ENCODE measurements at places on chromosomes 2 and 18. TPM values are rescaled to one million over a fixed set of nuclear protein-coding genes. Genes with fewer than 3 reads are reported as not detected.

- DNase-seq, result no peak
Observed at GRCh38 chr2:7015007-7015950, 98.1 kb downstream of the RNF144A start.

- peak; percentile 23 for DNase-seq
Observed at GRCh38 chr2:101251844-101252407, 760 bp upstream of the CNOT11 start.

Gene KIAA2012
- polyA plus RNA-seq, result 0.05 TPM

GRCh38 chr18:49020621-49021021 is 69.9 kb upstream of the SMAD7 start:
- no peak for DNase-seq

- DNase-seq, result no peak
Observed at GRCh38 chr2:23107327-23107941, 277.5 kb upstream of the KLHL29 start.

Gene ONECUT2
- 0.47 TPM for polyA plus RNA-seq

GRCh38 chr18:59795882-59796281 is 98.7 kb upstream of the CCBE1 start:
- DNase-seq, result no peak

DNA sequence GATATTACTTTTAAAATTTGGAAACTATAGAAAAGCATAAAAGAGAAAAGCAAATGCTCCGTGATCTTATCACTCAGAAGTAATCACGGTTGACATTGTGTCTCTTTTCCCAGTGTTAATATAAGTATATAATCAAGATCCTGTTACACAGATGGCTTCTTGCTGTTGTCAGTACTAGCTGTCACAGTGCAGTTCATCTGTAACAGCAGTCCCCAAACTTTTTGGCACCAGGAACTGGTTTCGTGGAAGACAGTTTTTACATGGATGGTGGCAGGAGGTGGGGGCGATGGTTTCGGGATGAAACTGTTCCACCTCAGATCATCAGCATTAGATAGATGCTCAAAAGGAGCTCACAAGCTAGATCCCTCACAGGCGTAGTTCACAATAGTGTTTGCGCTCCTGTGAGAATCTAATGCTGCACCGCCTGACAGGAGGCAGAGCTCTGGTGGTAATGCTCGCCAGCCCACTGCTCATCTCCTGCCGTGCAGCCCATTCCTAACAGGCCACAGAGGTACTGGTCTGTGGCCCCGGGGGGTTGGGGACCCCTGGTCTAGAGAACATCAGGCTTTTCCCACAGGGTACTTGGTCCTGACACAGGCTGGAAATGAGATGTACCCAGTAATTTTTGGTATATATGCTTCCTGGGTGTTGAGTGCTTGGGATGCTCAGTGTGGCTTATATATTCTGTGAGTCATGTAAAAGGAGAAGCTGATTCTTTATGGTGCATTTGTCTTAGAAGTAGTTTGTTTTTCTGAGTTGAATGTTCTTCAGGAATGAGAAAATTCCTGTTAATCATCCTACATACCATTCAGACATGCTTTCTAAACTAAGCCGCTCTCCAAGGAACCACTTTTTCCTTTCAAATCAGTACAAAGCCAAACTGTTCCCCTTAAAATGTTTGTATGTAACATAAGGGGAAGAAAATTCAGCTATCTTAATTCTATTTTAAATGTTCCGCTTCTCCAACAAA is 121.8 kb downstream of the NCK2 start:
- DNase-seq, result no peak

Gene HAT1
- polyA plus RNA-seq, result 95.4 TPM

Gene UGT1A7
- 6.9 TPM for polyA plus RNA-seq

GRCh38 chr2:166088634-166089033 is 39.2 kb downstream of the SCN1A start:
- no peak for DNase-seq

Gene PSMG2
- polyA plus RNA-seq, result 76.5 TPM

Gene SLC11A1
- 0.14 TPM for polyA plus RNA-seq

DNA sequence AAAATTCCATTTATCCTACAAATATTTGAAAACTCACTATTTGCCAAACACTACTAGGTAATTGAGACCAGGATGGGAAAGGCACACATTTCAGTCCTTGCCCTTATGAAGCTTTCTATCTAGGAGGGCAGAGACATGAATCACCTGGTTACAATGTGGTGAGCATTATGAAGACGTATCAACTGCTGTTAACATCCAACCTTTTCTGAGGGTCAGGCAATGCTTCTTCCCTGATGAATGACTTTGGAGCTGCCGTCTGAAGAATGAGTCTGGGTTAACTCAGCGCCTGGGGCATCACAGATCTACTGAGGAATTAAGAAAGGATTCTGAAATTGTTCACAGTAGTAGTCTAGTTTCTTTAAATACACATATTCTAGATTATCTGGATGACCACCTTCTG is 62.1 kb upstream of the NOSTRIN start:
- DNase-seq, result no peak

DNA sequence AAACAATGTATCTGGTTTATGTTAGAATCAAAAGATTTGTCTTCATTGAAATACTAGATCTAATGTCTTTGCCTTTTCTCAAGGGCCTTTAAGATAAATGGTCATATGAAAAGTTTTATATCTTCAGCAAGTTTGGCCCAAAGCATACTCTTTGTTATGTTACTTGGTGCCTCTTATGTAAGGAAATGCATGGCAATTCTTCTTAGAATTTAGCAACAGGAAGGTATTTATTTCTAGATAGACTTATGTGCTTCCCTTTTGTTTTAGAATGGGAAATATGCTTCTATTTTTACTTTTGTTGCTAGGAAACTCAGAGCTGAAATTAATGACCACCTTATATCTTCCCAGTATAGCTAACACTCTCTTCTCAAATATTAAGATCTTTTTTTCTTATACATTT is 117.4 kb upstream of the DLX2 start:
- no peak for DNase-seq

DNA sequence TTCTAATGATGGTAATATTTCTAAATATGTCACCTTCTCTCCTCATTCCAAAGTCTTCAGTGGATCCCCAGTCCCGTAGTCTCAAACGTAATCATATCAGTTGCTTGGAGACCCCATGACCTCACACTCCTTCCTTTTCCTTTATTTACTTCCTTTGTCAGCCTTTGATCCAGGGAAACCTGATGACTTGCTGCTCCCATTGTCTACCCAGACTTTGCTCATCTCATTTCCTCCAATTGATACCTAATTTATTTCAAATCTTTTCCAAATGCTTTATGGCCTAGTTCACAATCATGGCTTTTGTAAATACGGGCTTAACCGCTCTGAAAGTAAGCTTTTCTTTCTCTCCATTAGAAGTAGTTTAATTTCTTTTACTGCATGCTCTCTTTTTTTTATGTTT is 402.4 kb upstream of the CYRIA start:
- DNase-seq, result no peak

DNA sequence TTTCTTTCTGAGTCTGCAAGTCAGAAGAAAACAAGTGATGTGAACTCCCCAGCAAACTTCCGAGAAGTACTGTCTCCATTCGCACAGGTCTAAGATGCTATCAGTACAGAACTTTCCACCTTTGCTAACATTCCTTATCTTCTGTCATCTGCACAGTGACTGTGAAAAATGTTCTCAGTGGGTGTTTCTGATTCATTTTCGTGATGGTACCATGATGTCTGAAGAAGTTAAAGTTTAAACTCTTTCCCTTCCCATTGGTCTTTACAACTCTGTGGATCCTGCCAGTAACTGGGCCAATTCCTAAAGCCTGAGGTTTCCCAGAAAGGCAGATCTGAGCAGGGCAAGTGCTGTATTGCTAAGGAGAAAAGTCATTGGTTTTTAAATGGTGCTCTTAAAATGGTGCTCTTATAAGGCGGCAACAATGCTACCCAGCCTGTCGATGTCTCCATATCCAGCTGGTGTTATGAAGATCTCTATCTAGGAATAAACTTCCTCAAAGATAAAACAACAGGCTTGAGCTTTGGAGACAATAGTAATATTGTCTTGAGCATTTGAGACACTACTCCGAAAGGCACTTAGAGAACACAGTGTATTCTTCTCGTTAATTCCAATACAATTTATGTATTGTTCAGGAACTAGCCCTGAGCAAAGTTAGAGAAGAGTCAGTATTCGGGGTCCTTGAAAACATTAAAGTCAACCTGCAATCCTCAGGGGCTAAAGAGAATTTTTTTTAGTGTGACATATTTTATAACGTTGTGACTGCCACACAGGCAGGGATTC is 232.3 kb downstream of the OSR1 start:
- DNase-seq, result no peak

Gene LDLRAD4
- 4.6 TPM for polyA plus RNA-seq

DNA sequence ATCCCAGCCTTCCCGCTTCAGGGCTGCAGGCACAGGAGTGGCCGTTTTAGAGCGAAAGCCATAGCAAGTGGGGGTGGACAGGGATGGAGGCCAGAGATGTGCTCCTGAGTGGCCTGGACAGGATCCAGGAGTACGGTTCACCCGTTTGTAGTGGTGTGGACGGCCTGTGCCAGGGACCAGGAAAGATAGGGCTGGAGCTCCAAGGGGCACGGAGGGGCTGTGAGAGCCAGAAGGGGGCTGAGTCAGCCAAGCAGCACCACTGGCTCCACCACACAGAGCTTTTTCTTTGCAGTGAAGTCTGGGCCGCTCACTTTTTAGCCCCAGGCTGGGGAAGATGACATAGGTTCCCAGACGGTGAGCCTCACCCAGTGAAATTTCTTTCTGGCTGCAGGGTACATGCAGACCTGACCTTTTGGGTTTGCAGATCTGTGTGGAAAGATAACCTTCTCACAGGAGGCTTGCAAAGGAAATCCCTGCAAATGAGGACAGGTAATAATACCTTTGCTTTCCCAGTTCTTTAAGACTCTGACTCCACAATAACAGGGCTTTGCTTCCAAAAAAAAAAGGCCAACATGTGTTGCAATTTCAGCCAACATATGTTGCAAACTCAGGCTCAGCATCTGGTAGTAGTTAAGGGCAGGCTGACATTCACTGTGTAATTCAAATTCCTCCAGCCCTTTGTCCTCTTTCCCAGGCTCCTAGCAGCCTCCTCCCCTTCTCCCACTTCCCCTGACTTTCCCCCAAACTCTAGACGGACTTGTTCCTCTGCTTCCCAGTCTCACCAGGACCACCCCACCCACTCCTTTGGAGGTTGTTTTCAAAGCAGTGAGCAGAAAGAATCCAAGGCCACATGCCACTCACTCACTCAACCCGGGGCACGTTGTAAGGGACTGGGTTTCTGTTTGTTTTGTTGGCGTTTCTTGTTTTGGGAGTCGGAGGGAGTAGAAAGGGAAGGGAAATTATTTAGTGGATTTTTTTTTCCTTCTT is 20.3 kb upstream of the LAPTM4A start:
- peak; percentile 59 for DNase-seq

- no peak for DNase-seq
Observed at GRCh38 chr2:151552287-151552686, 142.6 kb downstream of the RIF1 start.

Gene MATN3
- polyA plus RNA-seq, result 11.2 TPM

Gene TBR1
- 0.07 TPM for polyA plus RNA-seq

GRCh38 chr2:99559075-99559662 is 69.4 kb upstream of the REV1 start:
- peak; percentile 71 for DNase-seq

DNA sequence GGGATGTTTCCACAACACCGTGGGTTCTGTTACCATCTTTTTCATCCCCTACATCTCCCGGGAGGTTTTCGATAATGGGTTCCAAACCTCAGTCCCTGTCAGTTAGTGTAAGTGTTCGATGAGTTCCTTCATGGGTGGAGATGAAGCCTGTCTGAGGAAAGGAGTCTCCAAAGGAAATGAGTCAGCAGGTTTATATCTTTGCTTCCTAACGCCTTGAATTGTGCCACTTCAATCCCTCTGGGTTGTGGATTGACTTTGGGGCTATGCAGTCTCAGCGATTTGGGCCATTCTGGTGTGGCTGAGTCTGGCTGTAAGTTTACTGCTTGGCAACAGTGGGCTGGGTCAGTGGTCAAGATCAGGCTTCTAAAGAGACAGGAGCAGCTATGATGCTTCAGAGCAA is 1.2 kb downstream of the SERPINB5 start:
- no peak for DNase-seq

Gene ROCK2
- 38.0 TPM for polyA plus RNA-seq

DNA sequence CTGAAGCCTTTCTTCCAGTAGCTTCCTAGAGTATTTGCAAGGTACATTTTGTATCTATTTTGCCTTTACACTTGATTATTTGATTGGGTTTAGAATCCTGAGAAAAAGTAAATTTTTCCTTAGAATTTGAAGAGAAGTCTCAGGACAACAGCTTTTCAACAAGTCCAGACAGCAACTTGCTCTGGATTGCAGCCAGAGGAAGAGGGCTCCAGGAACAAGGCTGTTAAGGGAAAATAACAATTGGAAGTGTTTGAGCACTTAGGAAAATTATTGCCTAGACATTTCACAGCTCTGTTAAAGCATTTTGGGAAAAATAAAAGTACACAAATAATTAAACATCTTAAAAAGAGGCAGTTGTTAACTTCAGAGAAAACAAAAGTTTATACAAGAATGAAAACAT is 58.3 kb upstream of the RAPGEF4 start:
- no peak for DNase-seq

- no peak for DNase-seq
Observed at GRCh38 chr2:145360129-145360790, 840.3 kb upstream of the ZEB2 start.

DNA sequence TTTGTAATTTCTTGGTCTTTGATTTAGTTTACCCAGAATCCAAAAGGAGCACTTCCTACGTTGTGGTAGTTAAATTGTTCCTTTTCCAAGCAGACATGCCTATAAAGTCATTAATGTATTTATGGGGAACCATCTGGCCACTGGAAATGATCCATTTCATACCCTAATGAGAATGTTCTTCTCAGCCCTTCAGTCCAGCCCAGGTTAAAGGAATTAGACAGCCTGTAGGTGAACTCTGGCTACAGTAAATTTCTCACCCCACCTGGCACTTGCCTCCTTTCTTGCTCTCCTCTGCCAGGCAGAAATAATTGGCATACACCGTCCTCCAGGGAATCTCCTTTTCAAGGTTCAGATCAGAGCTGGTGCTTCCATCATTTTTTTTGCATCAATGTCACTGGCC is 121.1 kb downstream of the SETBP1 start:
- no peak for DNase-seq

- no peak for DNase-seq
Observed at GRCh38 chr18:28063271-28063761, 113.6 kb downstream of the CDH2 start.

GRCh38 chr2:70715071-70715985 is 52.7 kb downstream of the ADD2 start:
- no peak for DNase-seq

GRCh38 chr2:204407204-204408014 is 137.9 kb upstream of the PARD3B start:
- peak; percentile 2 for DNase-seq

DNA sequence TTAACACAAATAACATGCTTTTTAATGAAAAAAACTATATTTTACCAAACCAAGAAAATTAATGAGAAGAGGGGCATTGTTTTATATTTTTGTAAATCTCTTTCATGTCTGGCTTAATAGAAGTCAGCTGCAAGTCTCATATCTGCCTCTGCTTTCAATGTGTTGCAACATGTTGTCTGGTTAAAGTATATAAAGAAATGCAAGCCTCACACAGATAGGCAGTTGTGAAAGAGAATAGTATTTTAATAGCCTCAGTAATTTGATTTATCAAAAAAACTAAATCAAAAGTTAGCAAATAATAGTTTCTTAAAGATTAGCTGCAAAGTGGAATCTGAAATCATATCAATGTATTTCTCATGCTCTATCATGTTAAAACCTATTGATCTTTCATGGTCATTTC is 52.9 kb upstream of the NCOA1 start:
- DNase-seq, result no peak

All from A549 (cell line).